Stimulated activated CD4-positive, alpha-beta T cell treated with anti-CD3 and anti-CD28 coated beads, Interleukin-1b, Interleukin-23, amount 100 ng/mL, for 1 hour (primary cell): ENCODE measurements at places on chromosomes 5 and 9.

GRCh38 chr9:18405240-18405639 is 68.7 kb upstream of the ADAMTSL1 start:
- DNase-seq, result no peak

GRCh38 chr9:133139246-133140173 is 18.5 kb upstream of the RALGDS start:
- DNase-seq, result no peak

DNA sequence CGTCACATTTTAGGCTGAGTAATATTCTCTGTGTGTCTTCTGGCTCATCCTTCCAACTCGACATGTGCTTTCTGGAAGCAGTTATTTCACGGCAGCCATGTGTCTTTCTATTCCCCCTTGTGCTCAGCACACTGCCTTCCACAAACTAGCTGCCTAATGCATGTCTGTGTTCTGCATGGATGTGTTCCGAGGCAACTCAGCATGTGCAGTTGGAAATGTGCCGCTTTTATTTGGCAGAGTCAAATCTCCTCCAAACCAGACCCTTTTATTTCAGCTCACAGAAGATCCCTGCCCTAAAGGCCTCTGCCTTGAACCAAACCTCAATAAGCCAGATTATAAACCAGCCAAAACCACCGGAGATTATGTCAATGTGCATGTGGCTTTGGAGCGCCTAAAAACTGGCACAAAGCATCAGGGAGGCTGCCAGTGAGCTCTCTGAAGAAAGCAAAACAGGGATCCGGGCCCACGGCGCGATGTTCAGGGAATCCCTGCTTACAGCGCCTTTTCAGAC is 360.2 kb downstream of the DEPDC1B start:
- DNase-seq, result no peak

DNA sequence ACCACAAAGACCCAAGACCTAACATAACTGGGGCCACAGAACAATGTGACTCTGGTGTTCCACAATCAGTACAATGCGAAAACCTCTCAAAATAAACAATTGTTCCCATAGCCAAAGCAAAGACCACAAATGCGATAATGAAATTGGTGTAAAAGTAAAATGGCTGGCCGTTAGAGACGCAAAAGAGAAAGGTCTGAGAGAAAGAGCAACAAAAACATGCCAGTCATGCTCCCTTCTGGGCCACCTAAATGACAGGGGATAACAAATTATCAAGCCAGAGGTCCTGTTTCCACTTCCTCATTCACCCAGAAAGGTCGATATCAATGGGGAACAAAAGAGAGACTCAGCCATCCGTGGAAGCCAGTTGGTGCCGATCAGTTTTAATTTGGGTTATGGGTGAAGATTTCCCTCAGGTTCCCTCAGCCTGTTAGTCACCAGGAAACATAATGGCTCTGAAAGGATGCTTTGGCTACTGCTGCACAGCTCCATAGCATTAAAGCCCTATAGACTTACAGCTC is 9.2 kb upstream of the CFAP95 start:
- no peak for DNase-seq

DNA sequence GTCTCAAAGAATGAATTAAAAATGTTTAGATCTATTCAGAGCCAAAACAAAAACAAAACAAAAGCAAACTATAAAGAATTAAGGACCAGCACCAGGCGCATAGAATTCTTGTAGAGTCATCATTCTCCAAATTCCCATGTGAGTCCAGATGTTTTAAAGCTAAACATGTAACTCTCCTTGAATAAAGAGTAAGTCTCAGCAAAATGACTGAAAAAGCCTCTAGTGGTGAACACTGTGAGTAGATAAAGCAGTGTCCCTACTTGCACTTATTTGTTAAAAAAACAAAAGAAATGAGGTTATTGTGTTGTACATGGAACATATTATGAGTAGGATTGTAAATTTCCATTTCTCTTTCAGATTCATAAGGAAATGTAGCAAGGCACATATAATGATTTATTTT is 44.0 kb downstream of the NNT start:
- no peak for DNase-seq

DNA sequence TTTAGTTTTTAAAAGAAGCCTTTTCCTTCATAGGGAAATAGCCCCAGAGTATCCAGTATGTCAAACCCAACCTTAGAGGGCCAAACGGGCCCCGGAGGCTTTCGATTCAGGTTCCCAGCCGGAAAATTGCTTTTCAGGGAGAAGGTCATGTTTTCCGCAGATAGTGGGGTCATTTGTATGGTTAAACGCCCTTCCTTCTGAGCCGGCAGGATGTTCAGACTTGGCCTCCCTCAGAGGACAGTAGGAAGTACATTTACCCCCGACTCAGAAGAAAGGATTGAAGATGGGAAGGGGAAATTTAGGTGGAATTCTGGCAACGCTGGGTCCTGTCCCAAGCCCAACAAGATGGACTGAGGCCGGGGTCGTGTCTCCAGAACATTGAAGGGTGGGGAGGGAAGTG is 195.2 kb downstream of the AOPEP start:
- DNase-seq, result no peak

- DNase-seq, result no peak
Measured at GRCh38 chr9:3865141-3865772, 339.5 kb upstream of the RFX3 start.

GRCh38 chr9:14415947-14416346 is 102.0 kb upstream of the NFIB start:
- DNase-seq, result no peak

DNA sequence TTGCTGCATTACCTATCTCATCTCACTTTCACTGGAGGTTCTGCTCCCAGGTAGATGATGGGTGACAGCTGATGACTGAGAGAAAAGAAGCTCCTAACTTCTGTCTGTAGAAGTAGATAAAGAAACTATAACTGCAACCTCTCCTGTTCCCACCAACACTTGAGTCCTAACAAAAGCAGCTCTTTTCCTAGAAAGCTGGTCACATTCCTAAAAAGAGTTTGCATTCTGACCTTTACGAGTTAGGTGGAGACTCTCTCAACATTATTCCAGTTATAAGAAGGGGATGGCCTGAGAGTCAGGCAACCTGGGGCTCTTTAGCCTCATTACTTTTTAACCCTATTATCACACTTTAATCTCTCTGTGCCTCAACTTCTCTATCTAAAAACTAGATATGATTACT is 8.9 kb upstream of the PCAT7 start:
- DNase-seq, result no peak
